ENCODE measurements at places on chromosomes 4 and X.

GRCh38 chrX:71618303-71618721, at the start of gene CXCR3:
Gene CXCR3 (minus strand): TSS chrX:71618511. CDS start chrX:71618449, 62 bp downstream.
- no peak for DNase-seq

DNA sequence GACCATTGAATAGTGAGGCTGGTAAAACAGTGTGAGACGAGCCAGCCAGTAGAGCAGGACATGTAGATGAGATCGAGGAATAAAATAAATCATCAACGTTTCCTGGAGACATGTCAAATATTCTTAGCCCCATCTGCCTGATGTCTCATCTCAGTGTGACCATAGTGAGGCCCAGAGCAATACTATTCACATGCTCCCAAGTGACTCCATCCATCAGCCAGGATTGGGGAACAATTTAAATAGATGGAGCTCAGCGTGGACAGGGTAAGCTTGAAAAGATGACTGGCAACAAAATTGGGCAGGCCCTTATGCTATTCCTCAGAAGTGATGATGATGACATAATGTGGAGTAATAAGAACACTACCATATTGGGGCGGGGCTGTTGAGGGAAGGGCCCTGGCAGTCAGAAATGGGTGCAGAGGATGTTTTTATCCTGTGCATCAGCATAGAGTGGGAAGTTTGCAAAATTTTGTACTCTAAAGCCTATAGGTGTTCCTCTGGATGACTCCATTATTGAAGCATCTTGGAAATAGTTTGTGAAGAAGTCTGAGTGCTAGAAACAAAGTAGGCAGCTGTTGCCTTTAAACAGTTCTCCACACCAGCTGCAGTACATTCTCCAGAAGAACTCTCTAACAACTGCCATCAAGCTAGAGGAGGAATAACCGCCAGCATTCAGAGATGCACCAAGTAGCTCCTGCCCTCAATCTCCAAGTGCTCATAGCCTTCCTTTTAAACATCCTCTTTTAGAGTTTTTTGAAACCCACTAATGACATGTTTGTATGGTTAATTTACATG, 333.0 kb downstream of the DCHS2 start:
- DNase-seq: no peak

DNA sequence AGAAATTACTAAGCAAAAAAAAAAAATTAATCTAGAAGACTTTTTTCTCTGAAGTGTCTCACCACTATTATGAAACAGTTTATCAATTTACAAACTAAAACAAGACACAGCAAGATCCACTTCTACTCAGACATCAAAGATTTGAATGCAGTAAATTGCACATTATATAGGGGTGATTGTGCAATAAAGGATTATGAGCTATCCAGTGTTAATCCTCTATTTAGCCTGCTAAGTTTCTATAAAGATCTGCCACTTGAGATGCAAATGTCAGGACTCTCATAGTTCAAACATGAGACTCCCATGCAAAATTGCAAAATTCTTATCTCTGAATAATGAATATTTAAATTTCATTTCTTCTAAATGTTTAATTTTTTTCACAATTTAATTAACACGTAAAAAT, 2.2 kb downstream of the TECRL start:
- no peak for DNase-seq

- no peak for DNase-seq
Observed at GRCh38 chrX:109926743-109927662, 75.9 kb upstream of the TMEM164 start.

DNA sequence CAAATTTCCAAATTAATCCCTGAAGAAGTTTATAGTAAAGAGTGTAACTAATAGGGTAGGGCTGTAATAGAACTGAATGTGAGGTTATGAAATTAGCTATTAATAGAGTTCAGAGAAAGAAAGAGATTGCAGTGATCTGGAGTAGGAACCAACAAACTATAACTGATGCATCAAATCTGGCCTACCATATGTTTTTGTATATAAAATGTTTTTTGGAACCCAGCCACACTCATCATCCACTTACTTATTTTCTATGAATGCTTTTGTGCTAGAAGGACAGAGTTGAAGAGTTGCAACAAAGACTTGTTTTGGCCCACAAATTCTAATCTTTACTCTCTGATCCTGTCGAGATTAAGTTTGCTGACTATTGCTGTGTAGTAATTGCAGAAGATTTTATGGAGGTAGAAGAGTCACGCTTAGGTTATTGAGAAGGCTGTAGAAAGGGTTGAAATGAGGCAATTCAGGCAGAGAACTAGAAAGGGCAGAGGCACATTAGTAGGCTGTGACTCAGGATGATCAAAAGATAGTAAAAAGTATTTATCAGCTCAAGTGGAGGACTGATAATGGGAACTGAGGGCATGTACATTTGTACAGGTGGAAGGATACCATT, 298.7 kb upstream of the EMCN start:
- DNase-seq: no peak

Measured in fibroblast of the conjunctiva (primary cell).